A549 (cell line): ENCODE measurements at places on chromosomes 3 and 15.
A peak's percentile ranks its signal among the peaks of the same experiment; 100 is the strongest.

GRCh38 chr15:83248151-83249029 lies 36.1 kb downstream of the BNC1 start:
- peak; percentile 18 for DNase-seq

DNA sequence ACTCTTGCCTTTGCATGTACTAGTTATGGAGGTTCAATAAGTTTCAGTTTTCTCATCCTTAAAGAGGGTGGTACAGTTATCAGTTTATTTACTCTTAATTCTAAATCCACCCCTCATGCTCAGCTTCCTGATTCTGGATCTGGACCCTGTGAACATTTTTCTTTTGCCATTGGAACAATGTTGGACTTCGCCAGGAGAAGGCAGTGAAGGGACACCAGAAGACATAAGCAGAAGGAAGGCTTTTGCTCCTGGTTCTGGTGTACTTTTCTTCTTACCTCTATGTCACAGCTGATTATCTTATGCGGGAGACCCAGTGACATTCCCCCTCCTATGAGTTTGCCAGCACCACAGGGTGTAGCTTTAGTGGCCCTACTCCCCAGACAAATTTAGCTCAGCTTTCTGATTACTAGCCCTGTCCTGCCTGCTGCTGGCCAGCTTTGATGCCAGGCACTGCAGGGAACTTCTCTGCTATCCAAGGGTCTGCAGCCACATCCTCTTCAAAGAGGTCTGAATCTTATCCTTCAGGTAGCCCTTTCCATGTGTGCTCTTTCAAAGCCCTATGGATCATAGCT lies 466.3 kb upstream of the EPHA3 start:
- no peak for DNase-seq

DNA sequence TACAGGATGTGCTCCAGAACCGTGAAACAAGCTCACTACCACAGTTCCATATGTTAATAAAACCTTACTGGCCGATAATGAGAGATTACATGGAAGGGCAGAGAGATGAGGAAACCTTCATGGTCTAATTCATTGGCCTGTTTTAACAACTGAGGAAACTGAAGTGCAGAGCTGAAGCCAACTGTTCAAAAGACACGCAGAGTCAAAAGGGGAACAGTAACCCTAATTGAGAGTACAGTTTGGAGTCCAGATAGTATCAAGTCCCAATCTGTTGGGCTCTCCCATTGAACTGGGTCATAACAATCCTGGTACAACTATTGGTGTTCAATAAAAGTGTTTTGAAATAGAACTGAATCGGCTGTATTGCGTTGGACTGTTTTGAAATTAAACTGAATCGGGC lies 69.6 kb downstream of the SLC12A8 start:
- DNase-seq, result no peak

- DNase-seq, result no peak
Measured at GRCh38 chr15:95770196-95770595, 560.3 kb upstream of the NR2F2 start.

DNA sequence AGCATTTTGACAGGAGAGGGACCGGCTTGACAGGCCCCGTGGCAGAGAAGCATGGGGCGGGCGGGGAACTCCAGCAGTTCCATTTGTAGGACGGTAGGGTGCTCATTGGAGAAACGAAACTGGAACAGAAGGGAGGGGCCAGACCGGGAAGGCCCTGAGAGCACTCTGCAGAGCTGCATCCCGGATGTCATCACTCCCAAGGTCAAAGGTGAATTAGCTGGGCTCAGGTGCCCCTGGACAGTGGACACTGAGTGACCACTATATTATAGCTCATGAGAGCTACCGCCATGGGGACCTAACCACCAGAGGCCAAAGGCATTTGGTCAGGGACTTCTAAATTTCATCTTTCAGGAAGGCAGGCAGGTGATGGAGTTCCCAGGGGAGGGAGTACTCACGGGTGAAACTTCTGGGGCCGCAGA lies 7.3 kb downstream of the CSRNP1 start:
- DNase-seq, result no peak

DNA sequence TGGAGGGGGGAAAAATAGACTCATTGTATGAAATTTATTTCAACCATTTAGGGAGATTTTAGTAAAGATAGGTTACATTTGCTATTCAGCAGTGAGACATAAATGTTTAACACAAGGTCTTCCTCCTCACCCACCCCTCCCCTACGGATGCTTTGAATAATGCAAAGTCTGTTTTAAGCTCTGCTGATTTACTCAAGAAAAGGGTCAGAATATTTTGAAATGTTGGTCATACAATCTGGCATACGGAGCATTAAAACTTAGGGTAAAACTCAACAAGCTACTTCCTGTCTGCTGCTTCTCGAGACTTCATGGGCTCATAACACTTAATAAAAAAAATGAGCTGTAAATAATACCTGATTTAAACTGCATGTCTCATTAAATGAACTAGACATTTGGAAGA lies 156.3 kb downstream of the WNT5A start:
- DNase-seq, result no peak

DNA sequence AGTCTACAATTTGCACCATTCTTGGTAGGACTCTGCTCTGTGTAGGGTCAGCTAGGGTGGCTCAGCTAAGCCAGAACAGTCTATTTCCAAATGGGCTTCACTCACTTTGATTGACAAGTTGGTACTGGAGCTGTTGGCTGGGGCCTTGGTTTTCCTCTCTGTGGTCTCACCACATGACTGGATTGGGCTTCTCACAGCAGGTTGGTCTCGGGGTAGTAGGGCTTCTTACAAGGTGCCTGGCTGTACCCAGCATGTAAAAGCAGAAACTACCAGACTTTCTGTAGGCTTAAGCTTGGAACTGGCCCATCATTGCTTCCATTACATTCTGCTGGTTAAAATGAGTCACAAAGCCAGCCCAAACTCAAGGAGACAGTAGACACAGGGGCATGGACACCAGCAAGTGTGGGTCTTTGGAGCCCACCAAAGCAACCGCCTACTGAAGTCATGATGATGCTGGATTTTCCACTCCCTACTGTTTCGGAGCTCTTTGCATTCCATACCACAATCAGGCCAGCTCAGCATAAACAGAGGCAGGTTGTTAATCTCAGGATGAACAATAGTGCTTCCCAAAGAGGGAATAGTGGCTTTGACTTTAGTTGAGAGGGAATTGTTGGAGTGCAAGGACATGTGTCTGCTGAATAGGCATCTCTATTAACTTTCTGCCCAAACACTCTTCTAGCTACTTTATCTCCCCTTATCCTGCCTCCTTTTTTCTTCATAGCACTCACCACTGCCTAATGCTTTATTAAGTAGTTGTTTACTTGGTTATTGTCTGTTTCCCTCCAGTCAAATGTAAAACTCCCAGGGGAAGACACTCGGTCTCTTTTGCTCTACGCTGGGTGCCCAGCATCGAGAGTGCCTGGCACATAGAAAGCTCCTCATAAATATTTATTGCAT lies 78.0 kb upstream of the RARB start:
- DNase-seq, result no peak

- no peak for DNase-seq
Measured at GRCh38 chr3:41140242-41140641, 59.1 kb upstream of the CTNNB1 start.

DNA sequence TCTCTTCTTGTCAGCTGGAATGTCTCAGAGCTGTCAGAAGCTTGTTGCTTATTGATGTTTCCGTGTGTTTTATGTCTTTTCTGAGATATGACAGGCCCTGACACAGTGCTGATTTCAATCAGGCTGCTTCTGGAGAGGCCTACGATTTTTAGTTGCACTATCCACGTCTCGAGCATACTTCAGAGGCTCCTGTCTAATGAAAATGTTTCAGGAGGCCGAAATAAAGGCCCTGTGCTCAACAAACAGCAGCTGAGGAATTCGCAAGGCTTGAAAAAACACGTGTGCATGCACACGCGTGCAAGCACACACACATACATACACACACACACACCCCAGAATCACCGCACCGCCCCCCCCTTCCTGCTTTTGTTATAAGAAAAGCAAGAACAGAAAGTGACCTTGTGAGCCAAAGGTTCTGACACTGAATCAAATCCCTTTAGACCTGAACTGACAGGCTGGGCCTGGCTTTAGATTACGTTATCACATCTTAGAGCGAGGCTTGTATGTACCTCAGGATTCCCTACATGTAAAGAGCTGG lies 296.6 kb downstream of the NR2F2 start:
- no peak for DNase-seq

DNA sequence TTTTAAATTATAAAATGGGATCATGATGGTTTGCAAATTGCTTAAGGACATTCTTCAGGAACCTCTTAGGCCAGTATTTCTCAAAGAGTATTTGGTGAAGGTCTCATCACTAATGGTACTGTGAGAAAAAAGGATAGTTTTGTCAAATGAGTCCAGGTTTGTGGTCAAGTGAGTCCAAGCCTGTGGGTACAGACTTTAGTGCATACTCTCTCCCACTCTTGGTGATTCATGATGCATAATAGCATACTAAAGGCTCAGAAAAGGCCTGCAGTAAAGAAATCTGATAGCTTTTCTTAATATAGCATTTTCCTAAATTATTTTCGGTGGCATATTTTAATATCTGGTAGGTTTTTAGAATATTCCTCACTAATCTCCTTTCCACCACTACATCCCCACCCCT lies 20.0 kb downstream of the BOC start:
- DNase-seq, result no peak

- DNase-seq, result no peak
Measured at GRCh38 chr15:51290720-51291119, 47.7 kb downstream of the CYP19A1 start.
